ENCODE measurements at places on chromosomes 3 and 15.

GRCh38 chr15:101121511-101122090 lies 130.2 kb downstream of the CHSY1 start:
- DNase-seq, result no peak

DNA sequence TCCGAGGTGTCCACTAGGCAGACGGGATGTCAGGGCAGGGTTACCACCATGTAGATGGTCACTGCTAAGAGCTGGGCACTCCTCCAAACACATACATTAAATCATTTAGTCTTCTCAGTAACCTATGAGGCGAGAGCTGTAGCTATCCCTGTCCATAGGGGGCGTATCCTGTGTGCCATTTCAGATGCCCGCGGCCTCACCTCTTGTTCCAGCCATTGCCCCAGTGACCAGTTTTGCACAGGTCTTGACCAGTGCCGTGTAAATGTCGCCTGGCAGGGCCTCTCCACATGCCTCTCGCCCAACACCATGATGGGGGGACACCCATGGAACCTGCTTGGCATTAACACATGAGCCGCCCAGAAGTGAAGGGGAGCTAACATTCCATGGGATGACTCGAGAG lies 20.8 kb upstream of the SRP14 start:
- no peak for DNase-seq

DNA sequence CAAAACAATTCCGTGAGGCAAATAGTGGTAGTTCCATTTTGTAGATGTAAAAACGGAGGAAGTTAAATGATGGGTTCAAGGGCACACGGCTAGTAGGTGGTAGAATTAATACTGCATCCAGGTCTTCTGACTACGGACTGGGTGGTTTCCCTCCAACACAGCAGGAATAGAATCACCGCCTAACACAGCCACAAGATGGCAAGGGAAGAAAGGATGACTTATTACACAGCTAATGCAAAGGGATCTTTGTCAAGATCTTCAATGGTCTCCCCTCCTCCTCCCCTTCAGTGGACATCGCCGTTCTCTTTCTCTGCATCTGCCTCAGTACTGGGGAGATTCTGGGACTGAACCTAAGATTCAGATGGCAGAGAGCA lies 524 bp upstream of the TOPBP1 start:
- DNase-seq, result no peak

- no peak for DNase-seq
Measured at GRCh38 chr3:107589454-107589853, 66.7 kb downstream of the BBX start.

- DNase-seq, result no peak
Measured at GRCh38 chr3:188229177-188229576, 75.2 kb downstream of the LPP start.

DNA sequence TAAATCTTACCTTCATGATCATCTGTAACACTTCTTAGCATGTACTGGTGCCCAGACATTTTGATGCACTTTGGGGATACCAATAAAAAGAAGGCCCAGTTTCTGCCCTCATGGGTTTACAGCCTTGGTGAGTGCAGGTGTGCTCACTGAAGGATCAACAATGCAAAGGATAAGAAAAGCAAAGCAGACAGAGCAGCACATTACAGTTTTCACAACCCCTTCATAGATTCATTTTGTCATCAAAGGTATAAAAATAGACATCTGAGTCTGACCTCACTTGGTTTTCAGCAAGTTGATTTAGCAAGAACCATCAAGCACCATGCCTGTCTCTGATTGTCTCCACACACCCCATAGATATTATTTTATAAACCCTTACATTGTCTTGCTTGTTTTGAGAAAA lies 77.6 kb downstream of the BFSP2 start:
- no peak for DNase-seq

GRCh38 chr15:58503139-58504027 lies 71.6 kb downstream of the LIPC start:
- no peak for DNase-seq

- no peak for DNase-seq
Measured at GRCh38 chr15:31084176-31084575, 17.3 kb downstream of the TRPM1 start.

DNA sequence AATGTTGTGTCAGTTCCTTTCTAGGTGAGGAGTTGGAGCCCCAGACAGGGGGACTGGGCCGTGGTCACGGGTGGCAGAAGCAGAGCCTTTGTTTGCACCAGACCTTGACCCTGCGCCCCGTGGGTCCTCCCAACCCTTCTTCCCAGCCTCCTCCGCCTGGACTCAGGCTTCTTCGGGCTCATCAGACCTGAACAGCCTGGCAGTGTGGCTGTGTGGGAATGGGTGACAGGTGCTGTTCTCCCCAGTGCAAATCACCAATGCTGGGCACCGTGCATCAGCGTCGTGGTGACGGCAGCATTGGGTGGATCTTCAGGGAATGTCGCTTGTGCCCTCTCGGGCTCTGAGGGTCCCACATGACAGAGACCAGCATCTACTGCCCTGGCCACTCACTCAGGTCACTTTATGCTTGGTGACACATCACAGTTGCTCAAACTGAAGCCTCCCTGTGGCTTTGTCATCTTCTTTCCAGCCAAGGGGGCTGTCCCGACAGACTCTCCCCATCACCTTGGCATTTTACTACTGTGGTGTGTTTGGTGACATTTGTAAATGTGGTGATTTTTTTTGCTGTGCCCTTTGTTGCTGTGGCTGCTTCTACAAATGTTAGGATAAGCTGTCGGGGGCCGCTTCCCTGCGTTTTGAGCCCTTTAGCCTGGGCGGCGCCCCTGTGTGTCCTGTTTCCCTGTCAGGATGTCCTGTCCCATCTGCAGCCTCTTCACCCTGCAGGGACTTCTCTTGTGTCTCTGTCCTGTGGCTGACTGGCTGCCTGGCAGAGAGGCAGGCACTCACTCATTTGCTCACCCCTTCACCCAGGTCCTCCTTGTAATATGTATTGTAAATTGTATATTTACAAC lies 14.5 kb downstream of the APBA2 start:
- DNase-seq, result no peak
